CD4-positive, alpha-beta T cell treated with Interleukin-12 subunit alpha and Interleukin-12 subunit beta, for 1 hour (primary cell): ENCODE measurements at places on chromosomes 6 and 20.

GRCh38 chr20:12090920-12091319 is 173.2 kb downstream of the BTBD3 start:
- DNase-seq = no peak

- no peak for DNase-seq
Observed at GRCh38 chr6:66291905-66292304, 584.9 kb upstream of the EYS start.

DNA sequence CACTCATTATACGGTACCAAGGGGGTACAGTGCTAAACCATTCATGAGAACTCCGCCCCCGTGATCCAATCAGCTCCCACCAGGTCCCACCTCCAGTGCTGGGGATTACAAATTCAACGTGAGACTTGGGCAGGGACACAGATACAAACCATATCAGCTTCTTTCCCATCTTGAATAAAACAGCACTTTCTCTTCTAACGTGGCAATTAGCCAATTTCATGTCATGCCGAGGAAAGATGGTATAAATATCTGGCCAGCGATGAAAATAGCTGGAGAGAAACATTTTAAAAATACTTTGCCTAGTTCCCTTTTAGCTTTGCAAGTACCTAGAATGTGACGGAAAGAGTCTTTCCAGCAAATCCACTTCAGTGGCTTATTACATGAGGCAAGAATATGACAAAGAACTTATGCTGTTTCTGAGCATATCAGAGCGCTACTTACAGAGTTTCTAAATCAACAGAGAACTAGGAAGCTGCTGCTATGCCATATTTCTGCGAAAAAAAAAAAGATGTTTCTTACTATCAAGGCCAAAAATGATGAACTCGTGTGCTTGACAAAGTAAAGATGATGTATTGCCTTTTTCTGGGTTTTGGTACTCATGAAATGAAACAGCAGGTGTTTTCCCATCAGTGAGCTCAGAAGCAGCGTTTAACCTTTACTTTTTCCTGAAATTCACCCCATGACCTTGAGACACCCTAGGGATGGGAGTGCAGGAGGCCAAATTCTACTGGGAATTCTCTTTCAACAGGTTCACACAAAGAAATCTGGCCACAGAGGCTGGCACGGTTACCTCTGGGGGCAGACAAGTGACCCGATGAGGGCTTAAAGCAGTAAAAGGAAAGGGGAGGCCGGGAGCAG is 37.9 kb downstream of the AGPAT4 start:
- no peak for DNase-seq

GRCh38 chr6:34338811-34339210 is 53.7 kb downstream of the NUDT3 start:
- DNase-seq = no peak

DNA sequence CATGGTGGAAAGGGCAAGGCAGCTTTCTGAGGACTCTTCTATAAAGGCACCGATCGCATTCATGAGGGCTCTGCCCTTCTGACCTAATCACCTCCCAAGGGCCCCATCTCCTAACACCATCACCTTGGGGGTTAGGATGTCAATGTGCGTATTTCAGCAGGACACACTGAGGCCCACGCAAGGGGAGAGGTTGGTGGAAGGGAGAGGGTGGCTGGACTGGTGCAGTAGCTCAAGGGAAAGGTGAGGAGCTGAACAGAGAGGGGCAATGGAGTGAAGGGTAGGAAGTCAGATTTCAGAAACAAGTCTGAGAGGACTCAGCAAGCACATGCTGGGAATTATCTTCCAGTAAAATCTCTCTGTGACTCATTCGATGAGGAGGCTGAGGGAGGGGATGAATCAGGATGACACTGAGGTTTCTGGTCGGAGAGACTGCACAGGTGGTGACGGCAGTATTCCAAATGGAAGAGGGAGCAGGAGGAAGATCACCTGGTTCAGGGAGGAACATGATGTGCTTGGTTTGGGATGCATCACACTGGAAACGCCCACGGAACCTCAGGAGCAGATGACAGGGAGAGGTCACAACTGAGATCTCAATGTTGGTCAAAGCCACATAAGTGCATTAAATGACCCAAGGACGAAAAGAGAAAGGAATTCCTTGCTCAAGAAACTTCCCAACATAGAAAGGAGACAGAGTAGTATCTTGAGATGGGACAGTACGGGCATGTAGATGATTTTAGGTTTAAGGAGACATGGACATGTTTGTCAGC is 67.1 kb downstream of the TFAP2A start:
- DNase-seq = no peak

GRCh38 chr6:108751851-108752732 is 96.1 kb upstream of the ARMC2 start:
- no peak for DNase-seq

DNA sequence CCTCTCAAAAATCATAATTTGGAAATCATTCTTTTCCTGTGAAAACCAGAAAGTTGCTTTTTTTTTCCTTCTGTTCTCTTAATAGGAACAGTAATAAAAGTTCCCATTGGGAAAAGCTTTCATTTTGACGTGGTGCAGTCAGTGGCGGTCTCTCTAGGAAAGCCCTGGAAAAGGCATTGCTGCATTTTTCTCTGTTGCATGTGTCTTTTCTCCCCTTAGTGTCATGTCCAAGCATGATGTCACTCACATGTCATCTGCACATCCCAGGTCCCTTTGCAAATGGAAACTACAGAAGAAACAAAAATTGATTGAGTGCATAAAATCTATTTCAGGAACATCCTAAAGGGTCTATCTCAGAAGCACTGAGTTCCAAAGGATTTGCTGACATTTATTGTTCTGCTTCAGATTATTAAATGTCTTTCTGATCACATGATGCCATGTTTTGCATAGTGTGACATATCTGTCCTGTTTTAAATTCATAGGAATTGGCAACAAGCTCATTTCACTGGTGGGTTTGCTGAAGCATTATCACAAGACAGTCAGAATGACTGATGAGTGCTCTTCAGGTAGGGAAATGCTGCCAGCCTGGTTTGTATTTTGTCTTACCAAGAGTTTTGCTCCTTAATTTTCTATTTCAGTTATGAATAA is 208.7 kb downstream of the SOX4 start:
- no peak for DNase-seq
